ENCODE measurements at places on chromosomes 3 and 15.

DNA sequence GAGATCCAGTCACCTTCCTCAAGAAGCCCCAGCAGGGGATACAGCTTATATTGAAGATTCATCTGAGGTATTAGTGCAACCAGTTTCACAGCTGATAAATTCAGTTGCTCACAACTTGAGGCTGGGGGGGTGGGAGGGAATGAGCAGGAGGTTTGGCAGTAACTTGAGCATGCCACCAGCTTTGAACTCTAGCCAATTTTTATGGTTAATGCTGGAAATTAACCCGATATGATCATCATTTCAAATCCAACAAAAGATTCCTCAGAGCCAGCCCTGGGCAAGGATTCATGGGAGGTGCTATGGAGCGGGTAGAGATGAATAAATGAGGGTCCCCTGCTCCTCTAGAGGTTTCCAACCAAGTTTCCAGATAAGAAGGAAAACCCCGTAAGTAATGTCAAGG lies 73.1 kb upstream of the HES1 start:
- DNase-seq, result no peak

GRCh38 chr15:89307046-89307587 lies 27.5 kb downstream of the POLG start:
- no peak for DNase-seq

DNA sequence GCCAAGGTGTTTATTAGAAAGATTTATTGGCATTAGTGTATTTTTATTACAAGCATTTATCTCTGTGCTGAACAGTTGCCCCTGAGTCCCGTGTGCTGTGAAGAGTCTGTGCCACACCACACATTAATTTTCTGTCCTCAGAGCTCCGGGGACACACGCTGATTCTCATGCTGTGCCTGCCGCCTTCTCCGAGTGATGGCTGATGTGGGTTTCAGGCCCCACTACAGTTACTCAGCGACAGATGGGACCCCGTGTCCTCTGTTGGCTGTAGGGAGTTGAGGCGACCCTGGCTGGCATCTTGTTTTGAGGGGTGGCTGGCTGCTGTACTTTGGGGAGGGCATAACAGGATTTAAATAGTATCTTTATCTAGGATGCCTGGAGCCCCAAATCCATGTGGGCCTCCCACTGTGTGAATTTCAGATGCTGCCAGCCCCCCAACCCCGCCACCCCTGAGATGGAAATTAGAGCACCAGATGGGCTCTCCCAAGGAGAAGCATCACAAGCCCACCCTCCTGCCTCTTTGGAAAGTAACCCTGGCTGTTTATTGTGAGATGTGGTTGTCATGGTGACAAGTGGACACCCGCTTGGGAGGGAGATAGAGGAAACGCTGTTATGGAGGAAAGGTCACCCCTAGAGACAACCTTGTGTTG lies 185.6 kb downstream of the APBA2 start:
- DNase-seq, result no peak

DNA sequence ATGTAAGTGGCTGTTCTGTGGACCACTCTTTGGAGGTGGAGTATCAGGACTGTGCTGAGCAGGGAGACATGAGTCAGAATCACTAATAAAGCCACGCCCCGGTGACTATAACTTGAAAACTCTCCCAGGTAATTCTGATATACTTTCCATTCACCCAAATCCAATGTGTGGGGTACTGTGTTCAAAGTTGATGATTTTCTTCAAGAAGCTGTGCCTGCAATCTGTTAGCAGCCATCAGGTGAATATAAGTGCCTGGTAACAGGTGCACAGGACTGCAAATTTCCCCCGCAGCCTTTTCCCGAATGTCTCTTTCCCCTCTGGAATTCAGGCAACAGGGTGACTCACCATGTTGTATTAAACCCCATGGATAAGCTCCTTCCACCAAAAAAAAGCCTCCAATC lies 17.0 kb downstream of the MAGI1 start:
- no peak for DNase-seq

DNA sequence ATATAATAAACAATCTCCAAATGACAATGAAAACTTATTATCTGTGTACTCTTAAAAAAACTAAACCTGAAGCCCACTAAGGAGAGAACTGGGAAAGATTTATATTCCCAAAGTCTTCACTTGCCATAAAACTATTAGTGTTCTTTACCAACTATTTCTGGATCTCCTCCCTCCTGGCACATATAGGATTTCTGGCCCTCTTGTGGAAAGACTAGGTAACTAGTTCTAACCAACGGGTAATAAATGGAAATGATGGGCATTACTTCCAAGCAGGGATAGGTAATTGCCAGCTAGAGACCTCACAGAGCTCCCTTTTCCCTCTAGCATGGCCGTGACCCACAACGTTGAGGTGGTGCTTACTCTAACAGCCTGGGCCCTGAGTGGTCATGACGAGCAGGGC lies 110.1 kb downstream of the DNAH12 start:
- no peak for DNase-seq

DNA sequence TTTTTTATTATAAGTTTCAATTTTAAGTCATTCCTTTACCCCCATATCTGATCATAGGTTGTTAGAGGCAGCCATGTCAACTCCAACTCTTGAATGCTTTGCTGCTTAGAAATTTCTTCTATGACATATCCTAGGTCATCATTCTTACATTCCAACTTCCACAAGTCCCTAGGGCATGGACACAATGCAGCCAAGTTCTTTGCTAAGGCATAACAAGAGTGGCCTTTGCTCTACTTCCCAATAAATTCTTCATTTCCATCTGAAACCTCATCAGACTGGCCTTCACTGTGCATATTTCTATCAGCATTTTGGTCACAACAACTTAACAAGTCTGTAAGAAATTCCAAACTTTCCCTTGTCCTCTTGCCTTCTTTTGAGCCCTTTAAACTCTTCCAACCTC lies 28.5 kb downstream of the TRIM42 start:
- no peak for DNase-seq

GRCh38 chr3:161413127-161413854 lies 42.0 kb upstream of the SPTSSB start:
- no peak for DNase-seq

DNA sequence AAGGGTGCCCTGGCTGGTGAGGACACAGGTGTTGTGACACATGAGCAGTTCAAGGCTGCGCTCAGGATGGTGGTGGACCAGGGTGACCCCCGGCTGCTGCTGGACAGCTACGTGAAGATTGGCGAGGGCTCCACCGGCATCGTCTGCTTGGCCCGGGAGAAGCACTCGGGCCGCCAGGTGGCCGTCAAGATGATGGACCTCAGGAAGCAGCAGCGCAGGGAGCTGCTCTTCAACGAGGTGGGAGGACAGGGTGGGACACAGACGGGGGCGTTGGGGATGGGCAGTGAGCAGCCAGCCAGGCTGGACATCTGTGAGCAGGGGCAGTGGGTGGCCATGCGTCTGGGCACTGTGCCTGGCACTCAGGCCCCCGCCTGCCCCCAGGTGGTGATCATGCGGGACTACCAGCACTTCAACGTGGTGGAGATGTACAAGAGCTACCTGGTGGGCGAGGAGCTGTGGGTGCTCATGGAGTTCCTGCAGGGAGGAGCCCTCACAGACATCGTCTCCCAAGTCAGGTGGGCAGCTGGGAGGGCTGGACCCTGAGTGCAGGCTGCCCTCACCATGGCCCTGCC lies 10.3 kb downstream of the ANKRD63 start:
- no peak for DNase-seq

GRCh38 chr15:52717924-52718323 lies 38.7 kb upstream of the ATOSA start:
- no peak for DNase-seq

DNA sequence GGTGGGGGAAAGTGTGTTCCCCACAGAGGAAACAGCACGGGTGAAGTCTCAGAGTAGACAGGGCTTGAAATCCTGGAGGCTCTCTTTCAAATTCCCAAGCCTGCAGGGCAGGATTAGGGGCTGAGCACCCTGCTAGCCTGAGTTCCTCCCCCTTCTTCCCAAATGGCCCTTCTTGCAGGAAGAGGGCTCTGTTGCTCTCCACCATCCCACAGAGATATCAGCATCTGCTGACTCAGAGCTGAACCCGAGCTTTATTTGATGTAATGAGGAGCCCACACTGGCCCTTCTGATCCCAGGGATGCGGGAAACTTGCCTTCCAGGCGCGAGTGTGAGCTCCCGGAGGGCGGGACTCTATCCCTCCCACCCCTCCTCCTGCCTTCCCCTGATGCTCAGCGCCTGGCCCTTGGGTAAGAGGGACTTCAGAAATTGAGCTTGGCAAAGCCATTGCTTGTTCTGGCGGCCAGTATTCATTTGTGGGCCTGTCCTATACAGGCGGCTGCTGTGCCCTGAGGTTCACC lies 1.4 kb upstream of the STRA6 start:
- no peak for DNase-seq

DNA sequence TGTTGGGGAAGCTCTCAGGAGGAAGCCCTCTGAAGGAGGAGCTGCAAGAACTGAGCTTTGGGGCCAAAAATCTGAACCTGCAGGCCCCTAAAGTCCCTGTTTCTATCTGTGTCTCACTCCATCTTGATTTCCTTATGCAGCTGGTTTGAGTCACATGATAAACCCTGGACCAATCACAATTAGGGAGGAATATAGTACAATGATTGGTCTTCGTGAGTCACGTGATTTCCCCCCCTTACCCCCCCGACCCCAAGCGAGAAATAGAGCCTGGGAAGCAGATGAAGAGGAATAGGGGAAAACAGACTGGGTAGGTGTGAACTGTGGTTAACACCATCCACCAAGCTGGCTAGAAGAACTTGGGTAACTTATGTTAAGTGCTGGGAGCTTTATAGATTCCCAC lies 12.9 kb downstream of the CRABP1 start:
- no peak for DNase-seq

- no peak for DNase-seq
Observed at GRCh38 chr3:132695422-132695821, 26.8 kb downstream of the NPHP3 start.

DNA sequence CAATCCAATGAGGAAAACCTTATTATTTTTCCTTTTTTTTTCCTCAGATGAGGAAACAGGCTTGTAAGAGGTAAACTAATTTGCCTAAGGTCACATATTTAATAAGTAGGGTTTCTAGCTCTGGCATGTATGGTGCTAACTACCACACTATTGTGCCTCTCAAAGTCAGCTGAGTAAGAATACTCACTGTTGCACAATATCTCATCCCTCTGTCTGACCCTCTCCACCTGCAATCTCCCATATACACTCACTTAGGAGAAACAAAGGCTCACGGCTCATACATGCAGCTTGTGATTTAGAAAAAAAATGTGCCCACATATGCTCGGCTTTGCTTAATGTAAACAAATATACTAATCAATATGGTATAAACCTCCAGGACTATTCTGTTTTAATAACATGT lies 10.4 kb upstream of the ARIH1 start:
- DNase-seq, result no peak

DNA sequence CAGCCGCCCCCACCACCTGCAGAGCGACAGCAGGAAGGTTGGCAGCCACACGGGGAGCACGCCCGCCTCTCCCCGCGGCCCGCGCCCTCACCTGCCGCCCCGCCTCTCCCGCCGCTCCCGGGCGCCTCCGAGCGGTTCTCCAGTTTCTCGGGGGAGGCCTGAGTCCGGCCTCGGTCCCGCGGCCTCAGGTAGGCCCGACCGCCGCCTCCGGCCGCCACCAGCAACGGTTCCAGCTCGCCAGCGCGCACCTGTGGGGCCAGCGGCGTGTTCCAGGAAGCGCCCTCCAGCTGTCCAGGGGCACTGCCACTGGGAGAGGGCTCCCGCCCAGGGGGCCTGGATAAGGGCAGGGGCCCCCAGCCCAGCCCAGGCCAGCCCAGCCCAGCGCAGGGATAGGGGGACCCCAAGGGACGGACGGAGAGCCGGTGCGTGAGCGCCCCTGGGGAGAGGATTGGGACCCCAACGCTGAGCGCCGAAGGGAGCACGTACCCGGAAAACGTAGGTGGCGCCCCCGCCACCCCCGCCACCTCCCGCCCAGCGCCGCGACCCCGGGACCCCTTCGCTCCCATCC lies 2.2 kb downstream of the LTK start:
- no peak for DNase-seq
